Esophagus squamous epithelium (tissue), 5 donors: ENCODE measurements at places on chromosomes 4 and X. TPM values are rescaled to one million over a fixed set of nuclear protein-coding genes. Genes with fewer than 3 reads are reported as not detected.

AWAT2 gene
- total RNA-seq: not detected

DNA sequence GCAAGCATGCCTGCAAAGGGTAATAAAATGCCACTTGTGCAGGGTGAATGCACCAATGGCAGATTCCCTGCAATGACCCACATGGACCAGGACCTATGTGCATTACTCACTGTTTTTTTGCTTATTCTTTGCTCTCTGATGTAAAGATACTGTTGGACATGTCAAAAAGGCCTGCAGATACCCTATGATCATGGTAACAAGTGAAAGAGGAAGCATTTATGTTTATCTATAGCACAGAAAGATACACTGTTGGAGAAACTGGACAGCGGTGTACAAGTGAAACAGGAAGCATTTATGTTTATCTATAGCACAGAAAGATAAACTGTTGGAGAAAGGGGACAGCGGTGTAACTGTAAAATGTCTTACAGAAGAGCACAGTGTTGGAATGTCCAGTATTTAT is 127.5 kb downstream of the PAPSS1 start:
- no peak for DNase-seq

GRCh38 chr4:78591404-78591803 is 39.8 kb downstream of the ANXA3 start:
- DNase-seq: no peak

SLC16A2 gene
- 3.2 TPM for total RNA-seq

DNA sequence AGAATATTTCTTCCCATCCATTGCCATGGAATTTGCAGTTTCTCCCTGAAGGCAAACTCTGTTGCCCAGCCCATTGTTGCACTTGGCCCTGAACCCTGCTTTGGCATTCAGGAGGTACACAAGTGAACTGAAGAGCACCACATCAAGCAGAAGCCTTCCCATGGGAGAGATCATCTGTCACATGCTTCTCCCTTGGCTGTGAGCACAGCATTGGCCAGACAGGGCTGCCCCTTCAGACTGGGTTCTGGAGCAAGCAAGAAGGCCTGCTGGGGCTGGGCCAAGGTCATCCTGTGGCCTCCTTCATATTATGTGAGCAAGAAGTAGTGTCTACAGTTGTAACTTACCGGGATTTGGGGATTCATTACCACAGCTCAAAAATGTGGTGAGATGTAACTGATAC is 22.7 kb downstream of the SCML1 start:
- no peak for DNase-seq

DNA sequence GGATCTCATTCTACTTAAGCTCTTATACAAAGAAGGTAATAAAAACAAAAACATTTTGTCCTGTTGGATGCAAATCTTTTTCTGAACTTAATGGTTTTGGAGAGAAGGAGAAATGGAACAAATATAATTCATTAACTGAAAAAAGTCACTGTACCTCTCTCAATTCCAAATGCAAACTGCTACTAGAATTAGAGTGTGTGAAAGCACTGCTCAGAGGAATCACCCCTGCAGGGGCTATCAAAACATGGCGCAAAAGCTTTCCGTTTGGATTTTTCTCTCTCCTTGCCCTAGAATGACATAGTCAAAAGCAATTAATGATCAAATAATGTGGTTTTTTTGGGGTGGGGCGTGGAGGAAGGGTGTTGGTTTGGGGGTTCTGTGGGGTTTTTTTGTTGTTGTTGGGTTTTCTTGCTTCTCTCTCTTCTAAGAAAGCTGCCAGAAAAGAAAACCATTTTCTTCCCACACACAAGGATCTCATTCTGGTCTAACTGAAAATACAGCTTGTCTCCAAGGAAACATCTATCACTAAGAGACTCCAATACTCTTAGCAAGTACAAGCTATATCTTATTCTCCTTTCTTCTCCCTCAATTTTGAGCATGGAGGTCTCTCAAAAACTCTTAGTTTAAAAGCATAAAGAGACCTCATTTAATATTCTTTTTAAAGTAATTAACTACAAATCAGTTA is 41.6 kb downstream of the USP46 start:
- no peak for DNase-seq

DNA sequence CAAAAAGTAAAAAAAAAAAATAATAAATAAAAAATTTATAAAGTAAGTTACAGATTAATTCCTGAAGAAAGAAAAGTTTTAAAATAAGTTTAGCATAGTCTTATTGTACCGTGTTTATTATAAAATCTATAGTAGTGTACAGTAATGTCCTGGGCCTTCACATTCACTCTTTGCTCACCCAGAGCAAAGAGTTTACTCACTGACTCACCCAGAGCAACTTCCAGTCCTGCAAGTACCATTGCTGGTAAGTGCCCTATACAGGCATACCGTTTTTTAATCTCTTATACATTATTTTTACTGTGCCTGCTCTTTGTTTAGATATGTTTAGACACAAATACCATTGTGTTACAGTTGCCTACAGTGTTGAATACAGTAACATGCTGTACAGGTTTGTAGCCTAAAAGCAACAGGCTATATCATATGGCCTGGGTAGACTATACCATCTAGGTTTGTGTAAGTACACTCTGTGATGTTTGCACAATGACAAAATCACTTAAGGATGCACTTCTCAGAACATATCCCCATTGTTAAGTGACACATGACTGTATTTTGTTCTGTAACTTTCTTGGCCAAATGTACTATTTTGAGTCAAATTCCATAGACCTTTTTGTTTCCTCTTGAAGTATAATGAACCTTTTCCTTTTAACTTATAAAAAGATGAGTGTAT is 199.0 kb upstream of the NUDT6 start:
- DNase-seq: no peak

LNX1 gene
- total RNA-seq: 22.3 TPM

CSAG1 gene
- not detected for total RNA-seq

DNA sequence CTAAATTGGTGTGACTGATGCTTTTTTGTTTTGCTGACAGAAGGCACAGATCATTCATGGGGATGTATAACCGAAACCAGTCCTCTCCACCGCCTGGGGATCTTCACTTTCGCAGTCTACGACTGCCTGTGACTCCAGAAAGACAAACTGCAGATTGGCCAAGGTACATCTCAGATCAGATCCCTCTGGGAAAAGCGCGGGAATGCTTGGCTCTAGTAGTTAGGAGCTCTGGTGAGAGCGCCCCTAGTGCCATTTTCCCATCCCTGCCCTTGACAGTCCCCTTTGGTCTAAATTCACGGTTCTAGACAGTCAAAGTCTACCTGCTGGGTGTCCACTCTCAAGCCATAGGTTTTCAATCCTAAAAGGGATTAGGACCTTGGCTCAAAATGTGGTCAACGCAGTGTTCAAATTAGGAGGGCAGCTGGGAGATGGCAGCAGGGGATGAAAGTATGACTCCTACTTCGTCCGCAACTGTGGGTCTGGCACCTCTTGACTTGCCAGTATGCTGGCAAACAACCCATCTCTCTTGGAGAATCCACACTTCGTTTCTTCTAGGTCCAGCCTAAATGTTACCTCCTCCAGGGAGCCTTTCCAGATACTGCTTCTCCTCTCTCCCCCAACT is 6.9 kb upstream of the HAND2 start:
- no peak for DNase-seq

EGF gene
- total RNA-seq: 0.68 TPM

UGT2B7 gene
- total RNA-seq: not detected

CTAG2 gene
- not detected for total RNA-seq
